ENCODE measurements at places on chromosomes 1 and 21.

DNA sequence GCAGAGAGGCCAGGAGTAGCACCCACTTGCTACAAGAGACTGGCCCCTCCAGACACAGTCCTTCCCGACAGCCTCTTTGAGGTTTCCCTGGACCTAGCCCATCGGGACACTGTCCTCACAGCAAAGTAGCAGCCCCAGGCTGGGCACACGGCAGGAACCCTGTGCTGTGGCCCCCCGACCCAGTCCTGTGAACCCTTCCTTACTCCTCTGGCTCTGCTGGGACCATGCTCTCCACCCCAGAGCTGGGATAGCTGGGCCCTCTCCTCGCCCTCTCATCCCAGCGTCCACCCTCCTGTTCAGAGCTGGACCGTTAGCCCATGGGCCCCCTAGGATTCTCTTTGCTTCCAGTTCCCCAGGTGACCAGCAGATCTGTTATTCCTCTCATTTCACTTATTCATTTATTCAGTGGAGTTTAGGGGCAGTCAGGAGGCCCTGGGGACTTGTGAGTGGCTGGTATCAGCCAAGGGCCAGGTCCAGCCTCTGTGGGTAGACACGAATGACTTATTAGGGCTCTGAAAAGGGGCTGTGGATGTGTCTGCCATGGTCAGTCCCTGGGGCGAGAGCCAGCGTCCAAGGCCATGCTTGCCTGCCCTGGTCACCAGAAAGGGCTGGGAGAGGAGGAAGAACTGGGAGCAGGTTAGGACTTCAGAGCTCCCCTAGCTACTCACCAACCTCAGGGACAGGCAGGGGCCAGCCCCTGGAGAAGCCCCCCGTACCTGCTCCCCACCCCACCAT, 117.6 kb upstream of the RUNX3 start:
- DNase-seq, result no peak

DNA sequence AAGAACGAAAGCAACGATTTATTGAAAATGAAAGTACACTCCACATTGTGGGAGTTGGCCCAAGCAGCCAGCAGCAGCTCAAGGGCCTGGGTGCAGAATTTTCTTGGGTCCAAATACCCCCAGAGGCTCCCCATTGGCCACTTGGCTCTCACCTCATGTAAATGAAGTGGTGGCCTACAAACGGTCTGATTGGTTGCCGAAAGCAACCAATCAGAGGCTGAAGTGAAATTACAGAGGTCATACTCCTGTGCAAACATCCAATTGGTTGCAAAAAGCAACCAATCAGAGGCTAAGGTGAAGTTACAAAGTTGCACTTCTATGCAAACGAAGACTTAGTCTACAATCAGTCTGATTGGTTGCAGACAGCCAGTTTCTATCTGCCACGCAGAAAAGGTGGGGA, 31.9 kb downstream of the FAM163A start:
- DNase-seq, result no peak

DNA sequence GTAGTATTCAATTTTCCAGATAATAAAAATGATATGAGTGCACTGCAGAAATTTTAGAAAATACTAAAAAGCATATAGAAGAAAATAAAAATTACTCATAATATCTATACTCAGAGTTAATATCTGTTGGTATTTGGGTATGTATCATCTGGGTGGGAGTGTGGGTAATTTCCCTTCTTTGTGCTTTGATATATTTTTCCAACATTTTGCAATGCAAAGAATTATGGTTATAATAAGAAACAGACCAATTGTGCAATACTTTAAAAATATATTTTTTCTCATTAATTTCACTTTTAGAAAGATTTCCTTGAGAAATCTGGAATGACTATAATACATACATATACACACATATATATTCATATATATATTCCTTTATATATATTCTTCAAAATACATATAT, 665.7 kb downstream of the ADGRL2 start:
- no peak for DNase-seq

GRCh38 chr1:145901312-145902021, 8.4 kb downstream of the ITGA10 start:
- DNase-seq, result no peak

GRCh38 chr1:158666037-158666436, 20.5 kb downstream of the SPTA1 start:
- no peak for DNase-seq

- DNase-seq, result no peak
These were observed 16.5 kb downstream of the TNFRSF1B start for GRCh38 chr1:12183095-12183794.

DNA sequence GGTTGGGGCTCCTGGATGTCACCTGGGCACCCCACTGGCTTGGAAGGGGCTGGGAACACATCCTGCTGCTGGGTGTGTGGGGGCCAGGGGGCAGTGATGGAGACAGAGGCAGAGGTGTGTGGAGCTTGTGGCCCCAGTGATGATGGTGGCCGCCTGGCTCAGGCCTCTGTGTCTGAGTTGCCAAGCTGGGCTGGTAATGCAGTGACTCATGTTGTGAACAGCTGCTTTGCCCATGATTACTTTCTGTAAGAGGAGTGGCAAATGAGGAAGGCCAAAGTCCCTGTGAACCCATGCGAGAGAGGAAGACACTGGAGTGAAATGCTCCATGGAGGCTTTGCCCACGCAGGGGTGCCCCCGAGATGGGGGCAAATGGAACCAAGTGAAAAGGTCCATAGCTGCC, 86.8 kb downstream of the KCNJ6 start:
- DNase-seq, result no peak

DNA sequence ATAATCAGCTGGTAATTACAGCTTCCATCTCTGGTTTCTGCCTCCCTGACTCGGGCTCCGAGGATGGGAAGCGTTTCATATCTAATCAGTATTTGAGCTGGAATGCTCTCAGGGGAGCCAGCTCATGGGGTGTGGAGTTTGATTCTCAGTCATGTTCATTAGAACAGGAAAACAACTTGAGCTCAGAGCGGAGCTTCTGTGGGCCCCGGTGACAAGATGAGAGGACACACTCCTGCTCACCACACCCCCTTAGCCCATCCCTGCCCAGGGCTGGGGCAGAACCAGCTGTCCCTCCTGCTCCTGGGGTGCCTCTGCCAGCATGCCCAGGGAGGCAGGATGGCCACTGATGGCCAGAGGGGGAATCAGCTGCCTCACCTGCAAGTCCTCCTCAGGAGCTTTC, 726.0 kb downstream of the PTPRU start:
- no peak for DNase-seq

- no peak for DNase-seq
These were observed 352.1 kb downstream of the MATN1 start for GRCh38 chr1:30371179-30371788.

GRCh38 chr1:3393024-3393986, 61.2 kb upstream of the ARHGEF16 start:
- DNase-seq, result no peak

Measured in GM12891 (cell line).